T-cell (primary cell): ENCODE measurements at places on chromosomes 12 and 14.

DNA sequence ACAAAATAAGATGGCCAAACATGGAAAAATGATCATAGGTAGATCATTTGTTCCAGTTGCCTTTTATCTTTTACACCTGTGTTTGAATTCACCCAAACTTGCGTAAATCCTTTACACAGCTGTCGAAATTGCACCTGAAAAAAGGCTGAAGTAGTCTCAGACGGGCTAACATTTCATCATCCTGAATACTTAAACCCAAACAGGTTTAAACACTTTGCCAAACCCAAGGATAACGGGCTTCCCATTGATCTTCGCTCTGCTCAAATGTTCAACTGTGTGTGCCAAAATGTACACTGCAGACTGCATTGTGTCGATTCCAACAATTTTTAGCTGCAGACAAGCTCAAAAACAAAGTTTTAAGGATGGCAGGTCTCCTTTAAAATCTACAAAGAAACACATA lies 288.7 kb upstream of the DDHD1 start:
- DNase-seq: no peak

DNA sequence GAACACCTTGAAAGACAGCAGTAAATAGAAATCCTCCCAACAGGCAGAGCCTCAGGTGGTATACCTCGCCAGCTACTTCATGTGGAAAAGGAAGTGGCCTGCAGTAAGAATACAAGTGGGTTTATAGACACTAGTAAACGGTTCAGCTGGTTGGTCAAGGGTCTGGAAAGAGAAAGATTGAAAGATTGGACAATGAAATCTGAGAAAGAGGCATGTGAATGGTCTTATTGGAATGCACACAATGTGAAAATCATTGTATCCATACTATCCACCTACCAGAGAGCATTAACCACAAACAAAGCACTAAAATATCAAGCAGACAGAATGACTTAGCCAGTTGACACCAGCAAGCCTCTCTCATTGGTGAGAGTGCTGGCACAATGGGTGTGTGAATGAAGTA lies 98.2 kb downstream of the SSPN start:
- no peak for DNase-seq

DNA sequence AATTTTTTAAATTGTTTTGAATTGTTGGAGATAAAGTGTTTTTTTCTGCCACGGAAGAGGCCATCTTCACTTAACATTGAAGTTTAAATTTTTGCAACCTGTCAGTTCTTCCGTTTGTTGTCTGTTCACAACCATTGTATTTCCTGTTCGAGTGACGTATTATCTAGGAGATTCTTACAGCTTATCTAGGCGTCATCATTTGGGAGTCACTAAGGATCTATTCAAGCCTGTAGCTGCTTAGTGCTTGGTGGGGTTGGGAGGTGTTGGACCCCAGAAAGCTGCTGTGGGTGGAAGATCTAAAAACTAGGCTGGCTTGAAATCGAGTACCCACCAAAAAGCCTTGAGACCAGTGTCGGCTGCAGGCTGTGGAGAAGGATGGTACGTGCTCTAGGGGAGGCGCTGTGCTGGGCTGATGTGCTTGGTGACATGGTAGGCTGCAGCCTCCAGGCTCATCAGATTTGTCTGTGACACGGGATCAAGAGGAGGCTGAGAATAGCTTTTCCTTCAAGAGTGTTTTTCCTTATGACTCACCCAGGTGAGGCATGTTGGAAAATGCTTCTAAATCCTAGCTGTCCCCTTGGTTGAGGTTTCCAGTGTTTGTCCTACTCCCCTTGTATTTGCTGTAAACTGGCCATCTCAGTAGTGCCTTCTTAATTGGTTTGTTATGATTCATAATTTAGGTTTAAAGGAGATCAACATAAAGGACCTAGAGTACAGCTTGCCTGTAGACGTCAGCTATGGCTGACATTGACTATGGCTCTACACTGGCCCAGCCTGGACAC lies 57.8 kb downstream of the ATG14 start:
- DNase-seq: peak; percentile 30

- DNase-seq: no peak
Measured at GRCh38 chr12:46402451-46402850, 29.9 kb upstream of the SLC38A2 start.

GRCh38 chr12:11840366-11840765 lies 190.9 kb downstream of the ETV6 start:
- no peak for DNase-seq

DNA sequence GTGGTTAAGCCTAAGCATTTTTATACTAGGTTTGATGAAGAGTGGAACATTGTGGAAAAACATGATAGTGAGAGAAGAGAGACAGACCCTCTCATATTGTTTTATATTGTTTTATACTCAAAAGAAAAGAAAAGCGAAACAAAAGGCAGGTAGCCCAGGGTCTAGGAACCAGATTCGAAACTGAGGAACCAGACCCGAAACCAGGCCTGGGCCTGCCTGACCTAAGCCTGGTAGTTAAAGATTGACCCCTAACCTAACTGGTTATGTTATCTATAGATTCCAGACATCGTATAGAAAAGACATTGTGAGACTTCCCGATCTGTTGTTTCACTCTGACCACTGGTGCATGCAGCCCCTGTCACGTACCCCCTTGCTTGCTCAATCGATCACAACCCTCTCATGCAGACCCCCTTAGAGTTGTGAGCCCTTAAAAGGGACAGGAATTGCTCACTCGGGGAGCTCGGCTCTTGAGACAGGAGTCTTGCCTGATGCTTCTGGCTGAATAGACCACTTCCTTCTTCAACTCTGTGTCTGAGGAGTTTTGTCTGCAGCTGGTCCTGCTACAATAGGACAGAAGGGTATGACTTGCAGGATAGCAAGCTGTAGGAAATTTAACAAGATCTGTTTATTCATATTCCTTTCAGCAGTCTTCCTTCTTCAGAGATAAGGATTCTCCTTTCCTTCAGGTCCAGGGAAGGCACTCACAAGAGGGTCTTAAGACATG lies 147.1 kb upstream of the PLEKHA5 start:
- no peak for DNase-seq
